Right renal pelvis (tissue), 4 donors: ENCODE measurements at places on chromosomes 4 and X.

DNA sequence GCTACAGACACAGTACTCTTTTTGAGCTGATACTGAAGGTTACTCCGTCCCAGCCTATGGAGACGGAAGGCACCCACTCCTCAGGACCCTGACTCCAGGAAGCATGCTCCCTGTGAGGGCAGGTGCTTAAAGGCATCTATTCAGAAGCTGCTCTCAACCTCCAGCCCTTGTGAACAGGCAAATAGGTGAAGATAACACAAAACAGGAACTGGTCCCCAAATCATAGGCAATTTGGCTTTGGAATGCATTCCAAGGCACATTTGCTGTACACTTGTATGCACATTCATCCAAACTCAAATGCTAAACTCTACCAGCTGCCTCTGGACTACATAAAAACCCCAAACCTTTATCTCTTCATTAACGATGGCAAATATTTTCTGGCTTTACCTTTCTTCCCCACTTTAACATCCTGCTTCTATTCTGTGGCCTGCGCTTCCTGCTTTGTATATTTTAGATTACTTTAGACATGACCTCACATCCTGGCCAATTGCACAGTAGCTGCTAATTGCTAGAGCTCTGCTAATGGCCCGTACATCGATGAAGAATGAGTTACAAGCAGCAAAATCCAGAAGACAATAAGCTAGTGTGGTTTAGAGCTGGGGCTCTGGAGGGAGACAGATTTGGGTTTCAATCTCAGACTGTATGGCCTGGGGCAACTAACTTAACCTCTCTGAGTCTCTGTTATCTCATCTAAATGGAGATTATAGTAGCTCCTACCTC lies 3.2 kb downstream of the SEL1L3 start:
- no peak for DNase-seq

- no peak for DNase-seq
Measured at GRCh38 chrX:25154168-25154567, 138.4 kb upstream of the ARX start.

DNA sequence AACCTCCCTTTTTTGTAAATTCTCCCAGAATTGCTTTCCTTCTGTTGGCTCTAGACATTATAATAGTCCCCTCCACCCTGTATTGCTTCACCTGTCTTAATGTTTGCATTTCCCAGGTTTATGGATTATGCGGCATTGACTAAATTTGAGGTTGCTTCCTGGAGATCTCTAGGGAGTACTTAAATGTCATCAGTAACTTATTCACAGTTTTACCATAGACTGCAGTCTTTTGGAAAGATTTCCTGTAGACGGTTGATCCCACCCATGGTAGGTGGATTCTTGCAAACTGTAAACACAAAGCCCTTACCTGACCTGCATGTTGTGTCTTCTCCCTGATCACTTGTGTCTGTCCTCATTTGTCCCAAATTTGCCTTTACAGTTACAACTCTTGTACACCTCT lies 6.2 kb upstream of the NOX1 start:
- no peak for DNase-seq

GRCh38 chr4:153579410-153579809 lies 104.7 kb upstream of the TLR2 start:
- DNase-seq = no peak

GRCh38 chrX:68718443-68718820 lies 71.0 kb downstream of the STARD8 start:
- no peak for DNase-seq

DNA sequence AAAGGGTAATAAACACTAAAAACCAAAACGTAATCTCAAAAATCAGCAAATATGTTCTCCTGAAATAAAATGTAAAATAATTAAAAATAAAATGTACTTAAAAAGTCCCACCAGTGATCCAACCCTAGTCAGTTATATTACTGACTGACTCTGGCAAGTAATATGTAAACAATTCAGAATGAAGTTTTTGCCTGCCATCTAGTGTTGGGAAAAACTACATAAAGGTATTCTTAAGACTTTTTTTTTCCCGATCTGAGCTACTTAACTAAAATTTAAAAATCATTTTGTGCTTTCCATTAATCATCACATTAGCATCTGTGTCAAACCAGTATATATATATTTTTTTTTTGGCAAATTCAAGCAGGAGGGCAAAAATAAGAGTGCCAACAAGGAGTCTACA lies 24.0 kb downstream of the RCHY1 start:
- DNase-seq = no peak

DNA sequence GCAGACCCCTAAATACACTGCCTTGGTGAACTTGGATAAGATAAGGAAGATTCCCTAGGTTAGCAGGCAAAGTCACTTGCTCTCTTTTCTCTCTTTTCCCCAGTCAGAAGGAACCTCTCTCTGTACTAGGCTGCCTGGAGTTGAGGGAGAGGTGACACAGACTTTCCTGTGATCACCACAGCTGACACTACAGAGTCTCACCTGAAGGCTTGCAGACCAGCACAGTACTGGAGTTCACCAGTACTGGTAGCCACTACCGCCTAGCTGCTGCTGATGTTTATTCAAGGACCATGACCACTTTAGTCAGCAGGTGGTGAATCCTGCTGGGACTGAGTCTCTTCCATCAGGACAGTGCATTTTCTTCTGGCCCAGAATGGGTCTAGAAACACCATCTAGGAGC lies 63.3 kb downstream of the PTPN13 start:
- no peak for DNase-seq

DNA sequence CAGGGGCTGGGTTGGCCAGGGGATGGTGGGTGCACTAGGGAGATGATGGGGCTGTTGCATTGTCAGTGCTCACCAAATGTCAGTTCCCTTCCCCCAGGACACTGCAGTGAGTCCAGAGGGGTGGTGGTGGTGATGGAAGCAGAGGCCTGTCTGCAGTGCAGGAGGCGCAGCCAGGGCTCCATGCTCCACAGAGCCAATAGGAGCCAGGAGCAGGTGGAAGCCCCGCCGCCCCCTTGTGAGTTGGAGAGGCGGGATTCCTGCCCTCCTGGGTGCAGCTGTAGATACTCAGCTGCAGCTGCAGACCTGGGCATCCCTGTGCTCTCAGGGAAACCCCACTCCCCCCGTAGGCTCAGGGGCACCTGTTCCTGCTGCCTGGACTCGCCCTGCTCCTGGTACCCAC lies 284.7 kb downstream of the EVC2 start:
- DNase-seq = no peak

- DNase-seq = no peak
Measured at GRCh38 chr4:76568262-76568661, 133.2 kb downstream of the SHROOM3 start.

DNA sequence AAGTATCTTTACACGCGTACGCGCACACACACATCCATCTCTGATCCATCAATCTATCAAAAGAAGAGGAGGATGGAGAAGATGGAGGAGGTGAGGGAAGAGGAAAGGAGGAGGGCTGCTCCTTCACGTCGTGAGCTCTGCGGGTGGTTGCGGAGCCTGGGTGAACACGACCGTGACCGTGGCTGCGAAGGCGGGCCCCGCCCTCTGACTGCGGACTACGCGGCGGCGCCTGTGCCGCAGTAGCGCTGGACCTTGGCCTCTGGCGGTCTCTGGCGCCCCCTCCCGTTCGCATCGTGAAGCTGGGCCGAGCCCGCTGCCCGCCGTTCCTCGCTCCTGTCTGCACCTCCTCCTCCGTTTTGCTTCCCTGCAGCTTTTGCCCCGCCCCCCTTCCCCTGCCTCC lies 37.7 kb upstream of the ARAF start:
- peak; percentile 64 for DNase-seq
